ENCODE measurements at places on chromosomes 12 and 14.

DNA sequence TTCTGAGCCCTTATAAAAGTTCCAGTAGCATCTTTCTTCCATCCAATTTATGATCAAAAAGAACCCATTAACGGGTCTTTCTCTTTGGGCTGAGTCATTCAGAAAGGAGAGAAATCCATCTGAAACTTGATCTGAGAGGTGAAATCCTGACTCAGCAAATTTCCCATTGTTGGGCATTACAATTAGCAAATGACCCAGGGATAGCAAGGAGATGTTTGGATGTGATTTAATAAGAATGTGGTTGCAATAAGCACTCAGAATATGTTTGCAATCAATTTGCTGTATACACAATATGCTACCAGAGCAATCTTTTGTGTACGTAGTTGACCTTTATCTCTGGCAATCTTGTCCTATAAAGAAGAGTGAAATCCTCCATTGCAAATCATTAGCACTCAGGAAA lies 122.7 kb downstream of the CCDC60 start:
- no peak for DNase-seq

- peak; percentile 79 for DNase-seq
These were observed 279.3 kb downstream of the DUSP6 start for GRCh38 chr12:89073027-89073398.

DNA sequence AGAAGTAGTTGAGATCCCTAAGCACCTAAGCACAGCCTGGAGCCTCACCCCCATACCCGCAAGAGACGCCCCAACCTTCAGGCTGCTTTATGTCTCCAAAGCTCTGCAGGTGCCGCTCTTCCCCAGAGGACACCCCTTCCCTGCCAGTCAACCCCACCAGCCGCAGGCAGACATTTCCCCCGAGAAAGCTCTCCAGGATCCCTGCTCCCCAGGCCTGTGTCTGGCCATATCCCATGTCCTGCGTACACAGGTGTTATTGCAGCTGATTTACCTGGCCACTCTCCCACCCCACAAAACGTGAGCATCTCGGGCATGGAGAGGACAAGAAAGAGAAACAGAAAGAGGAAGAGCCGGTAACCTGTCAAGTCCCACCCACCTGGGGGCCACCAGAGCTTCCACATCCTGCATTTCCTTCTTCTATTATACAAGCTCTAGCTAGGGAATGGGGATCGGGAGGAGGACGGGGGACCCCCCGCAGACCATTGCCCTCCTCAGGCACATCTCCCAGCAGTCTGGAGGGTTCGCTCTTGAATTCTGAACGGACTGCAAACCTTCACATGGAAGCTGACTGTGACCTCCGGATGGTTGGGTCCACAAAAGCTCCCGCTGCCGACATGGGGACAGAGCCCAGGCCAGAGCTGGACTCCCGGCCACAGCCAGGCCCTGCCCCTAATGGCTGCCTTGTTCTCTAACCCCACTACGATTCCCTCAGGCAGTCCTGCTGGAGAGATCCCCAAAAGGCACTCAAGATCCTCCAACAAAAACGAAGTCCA lies 17.6 kb downstream of the CCDC88C start:
- no peak for DNase-seq

- no peak for DNase-seq
These were observed 7.6 kb upstream of the SERPINA1 start for GRCh38 chr14:94395888-94396574.

GRCh38 chr14:55336691-55337090 lies 65.5 kb downstream of the FBXO34 start:
- no peak for DNase-seq

DNA sequence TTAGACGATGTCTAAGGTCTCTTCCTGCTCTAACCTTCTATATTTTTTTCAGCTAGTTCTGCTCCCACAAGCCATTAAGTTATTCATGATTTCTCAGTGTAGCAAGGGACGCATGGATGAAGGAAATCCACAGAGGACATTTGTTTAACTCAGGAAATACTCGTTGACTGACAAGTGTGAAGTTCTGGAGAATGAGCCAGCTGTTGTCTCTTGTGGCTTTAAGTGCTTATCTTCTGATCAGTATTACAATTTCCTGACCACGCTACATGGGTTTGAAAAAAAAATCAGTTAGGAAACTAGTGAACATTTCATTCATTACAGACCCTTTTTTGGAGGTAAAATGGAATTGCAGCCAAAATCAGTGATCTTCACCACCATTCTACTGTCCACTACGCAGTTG lies 53.1 kb downstream of the GUCY2C start:
- peak; percentile 25 for DNase-seq
